ENCODE measurements at places on chromosomes 3 and 15.
A peak's percentile ranks its signal among the peaks of the same experiment; 100 is the strongest.

DNA sequence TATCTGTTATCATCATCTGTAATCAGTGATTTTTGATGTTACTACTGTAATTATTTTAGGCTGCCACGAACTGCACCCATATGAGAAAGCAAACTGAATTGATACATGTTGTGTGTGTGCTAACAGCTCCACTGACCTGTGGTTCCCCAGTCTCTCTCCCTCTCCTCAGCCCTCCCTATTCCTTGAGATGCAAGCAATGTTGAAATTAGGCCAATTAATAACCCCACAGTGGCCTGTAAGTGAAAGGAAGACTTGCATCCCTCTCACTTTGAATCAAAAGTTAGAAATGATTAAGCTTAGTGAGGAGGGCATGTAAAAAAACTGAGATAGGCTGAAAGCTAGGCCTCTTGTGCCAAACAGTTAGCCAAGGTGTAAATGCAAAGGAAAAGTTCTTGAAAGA lies 218.6 kb upstream of the LRRFIP2 start:
- no peak for DNase-seq

GRCh38 chr3:37627951-37628620 lies 233.6 kb upstream of the CTDSPL start:
- DNase-seq: no peak

DNA sequence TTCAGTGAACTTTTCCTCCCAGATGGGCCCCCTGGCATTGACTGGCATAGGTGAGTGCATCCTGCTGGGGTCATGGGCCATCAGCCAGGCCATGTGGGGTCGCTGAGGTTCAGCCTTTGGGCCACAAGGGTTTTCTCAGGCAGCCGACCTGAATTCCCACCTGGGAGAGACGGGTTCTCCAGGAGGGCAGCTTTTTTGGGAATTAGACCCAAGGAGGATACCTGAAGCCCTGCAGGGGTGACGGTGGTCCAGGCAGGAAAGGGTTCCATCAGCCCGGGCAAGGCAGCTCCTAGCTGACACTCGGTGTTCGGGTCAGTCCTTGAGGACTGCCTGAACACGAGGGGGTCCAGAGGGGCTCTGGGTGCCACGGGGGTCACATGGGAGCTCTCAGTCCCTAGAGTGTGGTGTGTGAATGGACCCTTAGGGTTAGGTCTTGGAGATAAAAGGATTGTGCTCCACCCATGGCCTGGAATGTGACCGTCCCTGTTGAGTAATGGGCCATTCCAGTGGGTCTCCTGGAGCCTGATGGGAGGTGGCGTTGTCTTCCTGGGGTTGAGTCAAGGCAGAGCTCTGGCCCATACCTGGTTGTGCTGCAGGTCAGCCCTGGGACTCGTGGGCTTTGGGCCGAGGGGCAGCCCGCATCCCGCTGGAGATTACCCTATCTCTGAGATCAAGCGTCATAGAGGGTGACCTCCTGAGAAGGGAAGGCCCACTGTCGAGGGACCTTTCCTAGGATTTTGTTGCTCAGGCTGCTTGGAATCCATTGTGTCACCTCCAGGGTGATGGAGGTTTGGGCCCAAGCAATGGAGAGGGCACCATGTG lies 192.8 kb downstream of the UBE3A start:
- no peak for DNase-seq

DNA sequence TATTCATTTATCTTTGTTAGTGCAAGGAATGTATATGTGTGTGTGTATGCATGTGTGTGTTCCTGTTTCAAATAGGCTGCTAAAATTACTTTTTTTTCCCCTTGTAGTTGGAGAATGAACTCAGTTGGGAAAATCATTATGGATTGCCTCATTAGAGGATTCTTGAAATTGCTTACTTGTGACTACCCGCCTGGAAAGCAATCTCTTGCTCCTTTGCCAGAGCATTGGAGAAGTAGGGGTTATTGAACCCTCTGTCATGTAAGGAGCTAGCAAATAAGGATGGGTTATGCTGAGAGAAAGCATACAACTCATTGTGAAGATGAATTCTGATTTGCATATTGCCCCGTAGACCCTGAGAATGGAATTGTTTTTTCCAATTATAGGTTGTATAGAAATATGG lies 474.5 kb downstream of the CADM2 start:
- peak; percentile 1 for DNase-seq

GRCh38 chr15:78979456-78980320 lies 34.8 kb upstream of the CTSH start:
- DNase-seq: no peak

DNA sequence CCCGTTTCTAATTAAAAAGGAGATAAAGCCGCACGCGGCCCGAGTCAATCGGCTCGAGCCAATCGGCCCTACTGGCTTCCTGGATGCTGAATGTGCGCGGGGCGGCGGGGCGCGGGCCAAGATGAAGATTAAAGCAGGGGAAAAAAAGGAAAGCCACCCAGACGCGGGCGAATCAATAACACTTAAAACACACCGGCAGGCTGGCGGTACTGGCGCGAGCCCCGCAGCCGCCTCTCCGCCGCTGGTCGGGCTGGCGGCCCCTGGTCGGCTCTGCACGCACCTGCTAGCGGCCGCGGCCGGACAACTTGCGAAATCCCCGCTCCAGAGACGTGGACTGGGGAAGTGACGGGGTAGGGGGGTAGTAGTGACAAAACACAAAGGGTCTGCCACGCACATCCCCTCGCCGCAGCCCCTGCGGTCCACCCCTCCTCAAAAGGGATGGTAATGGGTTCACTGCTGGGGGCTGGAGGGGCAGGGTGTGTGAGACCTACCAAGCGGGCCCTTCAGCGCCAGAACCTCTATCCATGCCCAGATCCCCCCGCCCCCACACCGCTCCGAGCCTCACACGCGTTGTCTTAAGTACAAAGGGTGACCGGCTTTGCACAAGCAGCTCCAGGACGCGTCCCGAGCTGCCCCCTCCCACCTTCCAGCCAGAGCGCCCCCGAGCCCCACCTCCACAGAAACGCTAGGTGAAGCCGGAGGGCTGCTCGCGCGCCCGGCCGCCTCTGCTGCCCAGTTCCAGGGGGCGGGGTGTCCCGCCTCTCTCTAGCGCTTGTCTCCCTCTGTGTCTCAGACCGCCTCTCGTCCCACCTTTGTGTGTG lies 1.4 kb downstream of the WNT7A start:
- DNase-seq: no peak

GRCh38 chr3:106745344-106746168 lies 631.7 kb upstream of the CCDC54 start:
- DNase-seq: peak; percentile 60

- DNase-seq: no peak
These were observed 41.7 kb upstream of the PCSK6 start for GRCh38 chr15:101531170-101531569.

DNA sequence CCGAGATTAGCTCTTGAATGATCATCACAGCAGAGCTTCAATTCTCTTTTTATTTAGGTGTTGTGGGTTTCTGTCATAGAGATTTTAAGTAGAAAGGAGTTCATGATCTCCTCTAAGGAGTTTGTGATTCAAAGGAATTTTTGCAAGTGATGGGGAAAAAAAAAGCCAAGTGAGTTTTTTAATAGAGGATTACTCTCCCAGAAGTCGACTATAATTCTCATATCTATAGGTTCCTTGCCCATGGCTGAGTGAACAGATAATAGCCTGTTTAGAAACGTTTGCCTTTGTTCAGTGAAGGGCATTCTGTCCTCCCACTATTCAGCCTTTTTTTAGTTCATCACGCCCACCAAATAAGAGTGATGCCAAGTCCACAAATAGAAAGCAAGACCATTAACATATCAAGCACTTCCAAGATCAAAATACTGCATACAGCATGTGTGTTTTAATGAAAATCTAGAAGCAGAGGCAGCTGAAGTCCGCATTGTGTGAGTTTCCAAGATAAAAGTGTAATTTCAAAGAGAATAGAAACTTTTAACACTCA lies 398.4 kb upstream of the CNTN3 start:
- DNase-seq: no peak

DNA sequence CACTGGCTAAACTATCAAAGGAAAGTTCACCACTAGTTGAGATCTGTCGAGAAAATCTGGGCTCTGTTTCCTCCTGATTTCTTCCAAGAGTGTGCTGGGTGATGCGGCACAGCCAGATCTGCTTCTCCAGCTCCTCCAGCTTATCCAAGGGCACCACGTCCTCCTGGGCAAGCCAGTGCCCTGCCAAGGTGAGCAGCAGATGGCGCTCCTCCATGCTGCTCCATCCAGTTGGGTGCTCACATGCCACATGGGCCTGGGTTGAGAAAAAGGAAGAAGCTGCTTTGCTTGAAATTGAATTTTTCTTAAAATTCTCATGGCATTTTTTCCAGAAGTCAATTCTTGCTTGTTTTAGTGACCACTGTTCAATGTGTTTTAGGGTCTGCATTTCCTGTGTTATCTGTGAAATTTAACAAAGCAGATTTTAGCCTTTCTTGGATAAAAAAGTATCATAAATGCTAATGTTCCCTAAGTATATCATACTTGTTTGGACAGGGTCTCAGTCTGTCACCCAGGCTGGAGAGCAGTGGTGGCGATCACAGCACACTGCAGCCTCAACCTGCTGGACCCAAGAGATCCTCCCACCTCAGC lies 47.3 kb downstream of the EIF3J start:
- DNase-seq: no peak

GRCh38 chr15:77475898-77476297 lies 55.2 kb downstream of the HMG20A start:
- no peak for DNase-seq

- DNase-seq: no peak
These were observed 344.2 kb upstream of the TPRG1 start for GRCh38 chr3:188827576-188827975.

DNA sequence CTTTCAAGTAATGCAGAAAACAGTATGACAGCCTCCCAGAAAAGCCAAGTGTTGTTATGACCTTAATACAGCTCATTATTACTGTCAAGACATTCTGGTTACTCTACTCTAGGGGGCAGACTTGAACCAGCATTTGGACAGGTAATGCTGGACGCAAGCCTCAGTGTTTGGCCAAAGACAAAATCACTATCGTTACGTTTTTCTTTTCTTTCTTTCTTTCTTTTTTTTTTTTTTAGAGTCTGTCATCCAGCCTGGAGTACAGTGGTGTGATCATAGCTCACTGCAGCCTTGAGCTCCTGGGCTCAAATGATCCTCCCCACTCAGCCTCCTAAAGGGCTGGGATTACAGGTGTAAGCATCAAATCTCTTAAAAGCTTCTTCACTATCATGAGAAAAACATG lies 29.4 kb upstream of the TMEM45A start:
- peak; percentile 30 for DNase-seq

- DNase-seq: no peak
These were observed 53.6 kb upstream of the AP4E1 start for GRCh38 chr15:50854601-50855490.

DNA sequence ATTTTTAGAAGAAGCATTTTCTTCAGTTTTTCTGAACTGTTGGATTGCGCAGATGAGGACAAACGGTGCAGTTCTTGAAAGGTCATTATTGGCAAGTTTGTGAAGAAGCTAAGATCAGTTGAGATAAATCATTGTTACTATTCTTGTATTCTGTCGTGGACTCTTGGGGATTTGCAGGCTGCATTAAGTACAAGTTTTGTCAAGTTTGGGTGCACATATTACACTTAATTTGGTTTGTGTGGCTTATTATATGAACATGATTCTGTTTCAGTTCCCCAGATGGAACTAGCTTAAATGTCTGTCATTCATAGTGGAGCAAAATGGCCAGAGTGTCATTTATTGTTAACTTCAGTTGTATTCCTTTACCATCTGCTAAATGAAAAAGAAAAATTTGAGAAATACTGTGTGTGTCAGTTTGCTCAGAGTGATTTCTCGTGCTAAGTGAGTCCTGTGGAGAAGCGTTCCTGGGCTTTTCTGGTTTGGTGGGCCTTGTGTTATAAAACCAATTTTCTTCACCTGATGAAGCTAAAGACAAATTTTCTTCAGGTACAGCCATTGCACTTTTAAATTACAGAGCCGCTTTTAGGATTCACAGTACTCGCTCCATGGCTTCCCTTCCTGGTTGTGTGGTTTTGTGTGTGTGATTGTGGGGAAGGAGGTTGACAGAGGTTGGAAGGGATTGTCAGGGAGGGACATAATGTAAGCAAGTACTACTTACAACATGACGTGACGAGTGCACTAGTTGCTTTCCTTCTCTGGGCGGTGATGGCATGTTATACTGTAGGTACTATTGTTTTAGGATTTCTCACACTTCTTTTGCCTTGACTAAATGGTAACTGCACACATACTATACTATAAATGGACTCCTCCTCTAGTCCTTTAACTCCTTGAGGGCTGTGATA lies 1.7 kb downstream of the AKAP13 start:
- DNase-seq: no peak

DNA sequence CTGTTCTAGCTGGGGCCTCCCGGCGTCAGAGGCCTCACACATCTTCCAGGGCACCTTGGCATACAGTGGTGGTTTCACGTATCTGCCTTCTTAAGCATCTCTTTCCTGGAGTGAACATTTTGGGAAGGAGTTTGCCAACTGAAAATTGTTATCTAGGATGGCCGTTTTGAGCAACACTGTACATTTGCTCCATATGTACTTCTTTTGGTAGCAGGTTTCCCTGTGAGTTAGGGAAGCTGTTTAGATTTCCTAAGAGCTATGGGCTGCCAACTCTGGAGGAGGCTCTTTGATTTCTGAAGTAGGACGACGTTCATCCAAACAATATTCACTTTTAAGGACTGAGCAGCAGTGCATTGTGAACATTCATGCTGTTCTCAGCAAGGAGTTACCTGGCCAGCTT lies 665.9 kb downstream of the SQOR start:
- no peak for DNase-seq

- DNase-seq: no peak
These were observed 132.5 kb downstream of the ARNT2 start for GRCh38 chr15:80536716-80537115.

- no peak for DNase-seq
These were observed 140.5 kb upstream of the TBL1XR1 start for GRCh38 chr3:177337541-177338331.

DNA sequence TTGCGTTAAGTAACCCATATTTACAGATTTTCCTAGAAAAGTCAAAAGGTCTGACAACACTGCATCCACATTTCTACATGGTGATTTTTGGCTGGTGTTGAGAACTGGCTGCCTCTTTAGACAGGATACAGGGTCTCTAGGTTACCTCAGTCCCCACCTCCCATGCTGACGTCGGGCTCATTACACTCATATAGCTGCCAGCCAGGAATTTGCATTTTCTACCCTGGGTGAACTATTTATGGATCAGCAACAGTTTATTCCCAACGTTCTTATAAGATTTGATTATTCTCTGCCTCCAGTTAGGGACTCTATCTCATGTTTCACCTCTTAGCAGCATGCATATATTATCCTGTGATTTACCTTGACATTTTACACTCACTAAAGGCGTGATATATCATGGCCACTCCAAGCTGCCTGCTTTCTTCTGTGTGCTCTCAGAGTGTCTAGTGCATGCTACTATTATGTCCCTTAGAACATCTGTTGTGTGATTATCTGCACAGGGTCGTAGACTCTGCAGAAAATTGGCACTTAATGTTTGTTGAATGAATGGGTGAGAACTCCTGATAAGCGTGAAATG lies 49.0 kb downstream of the CLDN11 start:
- no peak for DNase-seq

DNA sequence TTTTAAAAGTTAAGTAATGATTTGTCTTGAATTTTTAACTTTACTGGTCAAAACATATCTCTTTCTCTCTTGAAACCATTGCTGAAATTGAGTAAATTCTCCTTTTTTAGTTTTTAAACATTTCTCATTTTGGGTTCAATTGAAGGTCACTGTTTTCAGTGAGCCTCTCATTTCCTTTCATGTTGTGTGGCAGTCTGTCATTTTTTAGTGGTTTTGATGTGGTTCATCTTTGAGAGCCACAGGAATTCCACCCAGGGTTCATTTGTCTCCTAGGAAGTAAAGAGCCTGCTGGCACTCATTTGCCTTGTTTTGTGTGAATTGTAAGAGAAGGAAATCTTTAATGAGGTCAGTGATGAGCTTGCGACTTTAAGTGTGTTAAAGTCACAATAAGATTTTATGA lies 10.4 kb downstream of the CLDN11 start:
- peak; percentile 77 for DNase-seq

GRCh38 chr15:79373113-79373512 lies 59.0 kb upstream of the MINAR1 start:
- no peak for DNase-seq
